ENCODE measurements at places on chromosomes 12 and 14.

DNA sequence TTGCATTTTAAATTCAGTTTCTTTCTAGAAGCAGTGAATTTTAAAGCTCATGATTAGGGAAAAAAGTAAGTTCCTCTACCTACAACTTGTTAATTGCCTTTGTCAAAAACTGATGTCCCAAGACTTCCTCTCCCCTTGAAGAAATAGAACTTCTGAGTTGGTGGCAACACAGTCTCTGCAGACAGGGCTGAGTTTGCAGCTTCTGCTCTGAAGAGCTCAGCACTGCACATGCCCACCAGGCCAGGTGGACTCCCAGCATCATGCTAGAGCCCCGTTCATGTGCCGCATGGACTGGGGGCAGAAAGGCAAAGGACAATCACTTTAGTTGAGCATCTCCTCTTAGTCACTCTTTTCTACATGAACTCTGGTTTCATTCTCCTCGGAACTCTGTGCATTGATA is 620.1 kb downstream of the VRK1 start:
- no peak for DNase-seq

- DNase-seq: peak; percentile 10
These were observed 991.2 kb downstream of the VRK1 start for GRCh38 chr14:97788364-97788763.

- no peak for DNase-seq
These were observed 89.6 kb downstream of the FBXW8 start for GRCh38 chr12:117000316-117000715.

- no peak for DNase-seq
These were observed 68.7 kb downstream of the DHRS2 start for GRCh38 chr14:23704890-23705289.

- DNase-seq: peak; percentile 3
These were observed 375.3 kb downstream of the C12orf75 start for GRCh38 chr12:105705765-105706164.

GRCh38 chr12:108935159-108935763 is 55.4 kb downstream of the DAO start:
- DNase-seq: no peak

DNA sequence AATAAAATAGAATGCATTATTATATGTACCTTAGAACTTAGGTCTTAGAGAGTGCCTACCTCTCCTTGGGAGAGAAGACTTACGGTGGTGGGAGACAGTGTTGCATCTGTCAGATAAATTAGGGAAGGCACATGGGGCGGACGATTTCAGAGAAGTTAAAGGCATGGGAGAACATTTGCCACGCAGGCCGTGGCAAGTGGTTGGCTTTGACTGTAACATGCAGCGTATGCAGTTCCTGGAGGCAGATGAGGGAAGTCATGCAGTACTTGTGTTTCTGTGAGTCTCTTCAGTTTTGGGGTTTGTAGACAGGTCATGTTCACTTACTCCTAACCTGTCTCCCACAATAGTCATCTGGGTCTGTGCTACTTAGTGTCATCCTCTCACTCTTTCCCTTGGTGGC is 43.6 kb downstream of the ETV6 start:
- no peak for DNase-seq

DNA sequence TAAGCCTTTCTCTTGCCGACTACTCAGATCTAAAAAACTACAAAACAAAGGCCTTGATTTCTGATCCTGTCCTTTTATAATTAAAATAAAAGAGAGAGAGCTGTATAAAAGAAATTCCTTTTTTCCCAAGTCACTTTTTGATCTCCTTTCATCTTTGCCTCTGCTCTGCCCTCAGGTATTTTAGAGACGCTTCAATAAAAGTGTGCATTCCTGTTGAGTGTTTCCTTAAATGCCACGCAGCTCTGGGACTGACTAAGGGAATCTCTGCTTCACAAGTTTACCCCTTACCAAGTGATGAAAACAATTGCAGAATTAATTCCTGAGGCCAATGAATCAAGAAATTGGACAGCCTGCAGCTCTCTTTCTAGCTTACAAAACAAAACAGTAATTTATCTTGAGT is 1109.8 kb downstream of the TMTC2 start:
- DNase-seq: no peak

DNA sequence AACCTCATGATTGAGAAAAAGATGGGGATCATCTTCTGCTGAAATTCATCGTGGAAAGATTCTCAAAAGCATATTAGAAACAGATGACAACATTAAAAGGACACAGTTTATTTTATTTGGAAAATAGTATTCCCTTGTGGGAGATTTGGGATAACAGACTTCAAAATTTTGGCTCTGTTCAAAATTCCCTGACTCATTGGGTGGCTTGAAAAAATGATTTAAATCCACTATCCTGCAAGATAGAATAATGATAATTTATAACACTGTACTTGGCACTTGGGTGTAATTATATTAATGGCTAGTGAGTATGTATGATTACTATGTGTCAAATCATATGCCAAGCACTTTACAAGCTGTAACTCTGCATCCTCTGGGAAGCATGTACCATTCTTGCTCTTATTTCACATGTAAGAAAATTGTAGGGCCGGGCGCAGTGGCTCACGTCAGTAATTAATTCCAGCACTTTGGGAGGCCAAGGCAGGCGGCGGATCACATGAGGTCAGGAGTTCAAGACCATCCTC is 128.8 kb downstream of the LMNTD1 start:
- no peak for DNase-seq

- no peak for DNase-seq
These were observed 103.2 kb downstream of the SLC15A5 start for GRCh38 chr12:16174282-16174681.

DNA sequence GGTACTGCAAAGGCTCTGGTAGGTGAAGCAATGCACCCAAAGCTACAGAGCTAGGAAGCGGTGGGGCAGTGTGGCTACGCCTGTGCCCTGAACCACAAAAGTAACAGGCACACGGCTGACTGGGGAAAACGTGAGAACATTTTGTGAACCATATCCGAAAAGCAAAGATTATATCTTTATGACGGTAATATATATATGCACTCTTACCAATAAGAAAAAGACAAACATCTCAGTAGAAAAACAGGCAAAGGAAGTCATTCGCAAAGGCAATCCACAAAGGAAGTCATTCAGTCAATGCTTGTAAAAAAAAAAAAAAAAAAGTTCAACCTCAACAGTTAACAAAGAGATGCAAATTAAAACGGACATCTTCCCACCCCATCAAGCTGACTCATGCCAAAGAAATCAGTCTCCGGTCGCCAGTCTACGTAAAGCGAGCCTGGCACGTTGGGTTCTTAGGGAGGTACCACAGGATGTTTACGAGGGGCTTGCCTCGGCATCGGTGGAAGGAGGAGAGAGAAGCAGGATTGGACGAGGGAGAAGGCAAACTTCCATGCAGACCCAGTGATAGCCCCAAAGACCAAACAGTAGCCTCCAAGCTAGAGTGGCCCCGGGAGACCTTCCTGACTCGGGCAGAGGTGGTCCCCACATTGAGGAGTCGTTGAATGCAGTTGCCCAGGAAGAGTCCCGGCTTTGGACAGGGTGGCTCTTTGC is 39.4 kb upstream of the PPP2R5C start:
- no peak for DNase-seq

- DNase-seq: no peak
These were observed 288.2 kb downstream of the CCDC59 start for GRCh38 chr12:82069931-82070514.

All from NCI-H1694 (cell line).